ENCODE measurements at places on chromosomes 3 and 15.

DNA sequence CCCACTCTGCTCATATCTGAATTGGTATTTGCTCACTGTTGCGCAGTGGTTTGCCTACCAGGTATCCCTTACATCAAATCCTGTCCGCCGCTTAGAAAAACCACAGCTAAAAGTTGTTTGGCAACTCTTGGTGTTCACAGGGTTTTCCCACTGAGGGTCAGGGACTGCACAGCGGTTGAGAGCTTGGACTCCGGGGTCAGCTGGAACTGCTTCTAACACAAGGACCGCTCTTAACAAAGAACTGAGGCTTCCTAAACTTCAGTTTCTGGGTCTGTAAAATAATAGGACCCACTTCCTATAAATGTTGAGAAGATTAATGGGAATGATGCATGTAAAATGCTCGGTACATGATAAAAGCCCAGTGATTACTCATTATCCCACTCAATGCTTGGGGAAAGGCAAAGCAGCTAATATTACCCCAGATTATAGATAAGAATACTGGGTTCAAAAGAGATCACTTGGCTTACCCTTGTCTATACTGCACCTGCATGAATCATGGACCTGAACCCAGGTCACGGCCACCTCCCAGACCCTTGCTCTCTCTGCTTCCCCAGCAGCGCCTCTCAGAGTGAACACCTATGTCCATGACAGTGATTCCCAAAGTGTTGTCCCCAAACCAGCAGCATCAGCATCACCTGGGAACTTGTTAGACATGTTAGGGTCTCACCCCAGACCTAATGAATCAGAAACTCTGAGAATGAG, 36.1 kb downstream of the LIPC start:
- DNase-seq, result no peak

DNA sequence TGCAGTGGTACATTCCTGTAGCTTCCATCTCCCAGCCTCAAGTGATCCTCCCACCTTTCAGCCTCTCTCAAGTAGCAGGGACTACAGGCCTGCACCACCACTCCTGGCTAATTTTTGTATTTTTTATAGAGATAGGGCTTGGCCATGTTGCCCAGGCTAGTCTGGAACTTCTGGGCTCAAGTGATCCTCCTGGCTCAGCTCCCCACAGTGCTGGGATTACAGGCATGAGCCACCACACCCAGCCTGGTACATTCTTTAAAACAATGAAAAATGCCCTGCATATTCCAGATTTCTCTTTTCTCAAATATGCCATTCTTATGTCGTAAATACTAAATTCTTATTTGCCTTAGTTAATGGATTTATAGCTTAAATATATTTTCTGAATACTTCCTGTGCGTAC, 581.4 kb downstream of the MECOM start:
- DNase-seq, result no peak

- DNase-seq, result no peak
These were observed 15.7 kb upstream of the USF3 start for GRCh38 chr3:113712129-113712528.

GRCh38 chr3:101340591-101340990, 20.2 kb upstream of the IMPG2 start:
- DNase-seq, result no peak

GRCh38 chr3:30688776-30689641, 82.6 kb downstream of the TGFBR2 start:
- DNase-seq, result no peak

DNA sequence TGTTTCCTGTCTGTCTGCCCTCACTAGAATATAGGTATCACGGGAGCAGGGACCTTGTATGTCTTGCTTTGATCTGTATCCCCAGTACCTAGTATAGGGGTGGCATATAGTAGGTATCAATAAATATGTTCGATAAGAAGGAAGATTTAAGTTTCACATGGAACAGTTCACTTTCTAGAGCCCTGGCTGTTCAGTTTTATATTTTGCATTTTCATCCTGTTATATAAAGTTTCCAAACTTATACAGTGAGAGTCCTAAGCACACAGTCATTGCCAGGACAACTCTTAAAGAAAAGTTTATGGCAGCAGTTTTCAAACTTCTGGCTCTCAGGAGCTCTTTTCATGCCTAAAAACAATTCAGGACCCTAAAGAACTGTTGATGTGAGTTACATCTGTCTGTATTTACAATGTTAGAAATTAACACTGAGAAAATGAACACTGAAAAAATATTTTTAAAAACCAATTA, 13.4 kb downstream of the ITPR1 start:
- DNase-seq, result no peak

- DNase-seq, result no peak
These were observed 8.6 kb downstream of the DMXL2 start for GRCh38 chr15:51613951-51614350.

- no peak for DNase-seq
These were observed 323.5 kb downstream of the ERC2 start for GRCh38 chr3:56144805-56145204.

Measured in cortex of kidney (tissue), 1 donor.